Activated CD4-positive, alpha-beta T cell treated with anti-CD3 and anti-CD28 coated beads, Interleukin-2, amount 10 ng/mL, durations not matched to agents 7 days and 5 days (primary cell): ENCODE measurements at places on chromosomes 7 and 10. TPM values are rescaled to one million over a fixed set of nuclear protein-coding genes. Genes with fewer than 3 reads are reported as not detected.

The WDR86 gene
- 0.77 TPM for total RNA-seq

The NCF1 gene
- 2.6 TPM for total RNA-seq

The ZNF804B gene
- total RNA-seq, result not detected

The LIPF gene
- not detected for total RNA-seq

The EMX2 gene
- not detected for total RNA-seq

The HTR5A gene
- not detected for total RNA-seq
